Daoy (cell line): ENCODE measurements at places on chromosomes 6 and 20. TPM values are rescaled to one million over a fixed set of nuclear protein-coding genes. Genes with fewer than 3 reads are reported as not detected.
A peak's percentile ranks its signal among the peaks of the same experiment; 100 is the strongest.

Gene C20orf202
- not detected in 2 replicates for total RNA-seq

Gene BFSP1
- 0.42 and 4.2 TPM in 2 replicates for total RNA-seq

Gene PSORS1C2
- total RNA-seq = not detected in 2 replicates

Gene PXMP4
- 0.74 and 0.92 TPM in 2 replicates for total RNA-seq

Gene SOBP
- total RNA-seq = 1.8 and 2.1 TPM in 2 replicates

Gene KCNK5
- 5.2 and 7.1 TPM in 2 replicates for total RNA-seq

Gene FAXC
- 4.7 and 12.2 TPM in 2 replicates for total RNA-seq

GRCh38 chr20:31664696-31665354 lies 27.1 kb downstream of the COX4I2 start:
- no peak for DNase-seq

DNA sequence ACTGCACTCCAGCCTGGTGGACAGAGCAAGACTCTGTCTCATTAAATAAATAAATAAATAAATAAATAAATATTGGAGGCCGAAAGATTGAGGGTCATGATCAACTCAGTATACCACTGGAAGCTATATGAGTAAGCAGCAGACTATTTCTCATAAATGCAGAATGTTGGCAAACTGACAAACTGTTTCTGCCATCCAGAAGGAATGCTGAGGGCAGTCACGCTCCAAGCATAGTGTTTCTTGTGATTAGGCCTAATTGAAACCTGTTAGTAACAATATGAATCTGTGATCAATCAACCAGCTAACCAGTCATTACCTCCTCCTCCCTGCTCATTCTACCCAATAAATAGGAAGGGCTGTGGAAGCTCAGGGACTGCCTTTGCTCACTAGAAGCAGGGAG lies 15.2 kb upstream of the KCNK15 start:
- DNase-seq = peak; percentile 83

GRCh38 chr20:3093861-3094361 lies 9.4 kb upstream of the AVP start:
- no peak for DNase-seq

- DNase-seq = no peak
Observed at GRCh38 chr20:24911461-24911860, 37.6 kb upstream of the CST7 start.

GRCh38 chr6:99490608-99491007 lies 24.6 kb downstream of the USP45 start:
- DNase-seq = no peak

- no peak for DNase-seq
Observed at GRCh38 chr6:134502614-134503549, 185.0 kb upstream of the SGK1 start.

DNA sequence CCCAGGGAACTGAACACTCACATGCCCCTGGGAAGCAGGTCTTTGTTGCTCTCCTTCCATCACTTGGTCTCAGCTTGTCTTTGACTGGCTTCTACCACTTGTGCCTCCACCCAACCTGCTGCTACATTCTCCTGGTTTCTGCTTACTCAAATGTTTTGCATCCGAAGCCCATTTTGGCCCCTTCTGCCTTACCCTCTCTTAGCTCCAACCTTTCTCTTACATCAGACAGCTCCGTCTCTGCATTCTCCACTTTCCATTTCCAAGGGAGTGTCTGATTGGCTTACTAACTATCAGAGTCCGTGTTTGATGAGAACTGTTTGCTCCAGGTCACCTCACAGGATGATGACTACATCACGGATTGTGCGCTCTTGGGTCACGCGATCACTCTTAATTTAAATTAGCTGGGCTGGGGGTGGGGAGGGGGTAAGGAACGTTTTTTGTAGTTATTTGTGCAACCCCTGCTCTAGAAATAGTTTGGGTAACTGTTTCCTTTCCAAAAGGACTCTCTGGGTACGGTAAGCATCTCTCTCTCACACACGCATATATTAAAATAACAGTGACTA lies 844 bp upstream of the ABRACL start:
- peak; percentile 66 for DNase-seq
